GM23338 (cell line): ENCODE measurements at places on chromosomes 13 and 19.
A peak's percentile ranks its signal among the peaks of the same experiment; 100 is the strongest.

DNA sequence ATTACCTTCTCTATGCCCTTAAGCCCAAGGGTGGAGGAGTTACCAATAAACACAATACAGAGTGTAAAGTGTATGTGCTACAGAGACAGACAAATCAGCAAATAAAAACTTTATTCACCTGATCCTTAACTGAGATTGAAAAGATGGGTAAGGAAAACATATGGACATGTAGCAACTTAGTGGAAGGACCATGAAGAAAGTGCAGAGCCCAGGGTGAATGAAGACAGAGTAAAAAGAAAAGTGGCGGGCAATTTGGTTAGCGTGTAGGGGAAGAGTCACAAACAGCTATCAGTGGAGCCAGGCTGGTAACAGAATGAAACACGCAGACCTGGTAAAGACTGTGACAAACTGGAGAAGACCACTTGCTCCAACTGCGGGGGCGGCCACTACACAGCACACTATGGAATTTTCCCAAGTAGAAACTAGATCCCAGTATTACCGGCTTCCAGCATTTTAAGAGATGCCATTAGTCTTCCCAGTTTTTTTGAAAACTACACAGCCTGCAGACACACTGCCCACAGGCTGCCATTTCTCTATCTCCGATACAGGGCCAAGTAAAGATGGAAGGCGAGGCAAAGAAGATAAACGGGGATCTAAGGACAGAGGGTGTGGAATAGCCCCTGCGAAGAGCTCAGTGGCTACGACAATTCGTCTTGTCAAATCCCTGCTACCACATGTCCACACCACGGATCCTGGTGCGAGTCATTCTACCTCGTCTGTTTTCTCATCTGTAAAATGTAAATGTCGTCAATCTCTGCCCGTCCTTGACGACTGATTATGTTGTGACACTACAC, 1.2 kb downstream of the UQCRFS1 start:
- DNase-seq = peak; percentile 20

- no peak for DNase-seq
Observed at GRCh38 chr19:33458807-33459206, 62.8 kb downstream of the PEPD start.

GRCh38 chr13:50375792-50376191, 360.5 kb downstream of the KCNRG start:
- DNase-seq = no peak

- no peak for DNase-seq
Observed at GRCh38 chr13:76300688-76301087, 585.5 kb downstream of the KCTD12 start.

- DNase-seq = peak; percentile 78
Observed at GRCh38 chr19:40139533-40140287, 49.0 kb upstream of the ZNF780A start.

DNA sequence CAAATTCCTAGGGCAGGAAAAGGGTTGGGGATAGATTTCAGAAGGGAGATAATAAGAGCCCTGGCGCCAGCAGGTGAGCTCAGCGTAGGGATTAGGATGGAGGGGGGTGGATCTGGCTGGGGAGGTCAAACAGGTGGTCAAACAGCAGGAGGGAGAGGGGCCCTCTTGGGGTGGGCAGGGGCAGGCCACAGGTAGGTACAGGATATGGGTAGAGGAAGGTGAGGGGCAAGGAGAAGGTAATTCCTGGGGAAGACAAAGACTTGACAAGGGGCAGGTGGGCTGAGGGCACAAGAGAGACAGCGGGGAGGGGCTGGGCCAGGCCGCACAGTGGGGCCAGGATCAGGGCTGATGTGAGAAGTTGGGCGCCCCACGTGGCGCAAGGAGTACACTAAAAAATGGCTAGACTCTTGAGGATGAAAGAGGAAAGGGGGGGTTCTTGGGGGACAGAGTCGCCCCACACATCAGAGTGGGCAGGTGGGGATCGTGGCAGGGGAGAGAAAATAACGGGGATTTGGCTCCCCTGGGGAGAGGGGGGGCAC, 713 bp downstream of the KRI1 start:
- DNase-seq = peak; percentile 75

DNA sequence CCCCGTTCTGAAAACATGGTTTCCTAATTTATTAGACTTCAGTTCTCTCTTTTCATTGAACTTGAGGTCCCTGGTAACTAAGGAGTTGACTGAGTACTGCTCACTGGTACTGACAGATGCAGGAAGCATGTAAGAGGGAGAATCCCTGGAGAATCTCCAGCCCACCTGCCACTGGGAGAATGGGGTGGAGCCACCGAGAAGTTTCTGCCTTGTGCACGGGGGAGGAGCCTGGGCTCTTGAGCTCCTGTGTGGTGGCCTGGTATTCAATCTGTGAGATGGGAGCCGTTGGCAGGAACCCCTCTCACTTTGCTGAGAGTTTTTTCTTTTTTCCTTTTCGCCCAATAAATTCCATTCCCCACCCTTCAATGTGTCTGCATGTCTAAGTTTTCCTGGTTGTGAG, 13.2 kb upstream of the AKAP11 start:
- peak; percentile 68 for DNase-seq

- DNase-seq = no peak
Observed at GRCh38 chr13:65670014-65670625, 1560.0 kb downstream of the PCDH9 start.

DNA sequence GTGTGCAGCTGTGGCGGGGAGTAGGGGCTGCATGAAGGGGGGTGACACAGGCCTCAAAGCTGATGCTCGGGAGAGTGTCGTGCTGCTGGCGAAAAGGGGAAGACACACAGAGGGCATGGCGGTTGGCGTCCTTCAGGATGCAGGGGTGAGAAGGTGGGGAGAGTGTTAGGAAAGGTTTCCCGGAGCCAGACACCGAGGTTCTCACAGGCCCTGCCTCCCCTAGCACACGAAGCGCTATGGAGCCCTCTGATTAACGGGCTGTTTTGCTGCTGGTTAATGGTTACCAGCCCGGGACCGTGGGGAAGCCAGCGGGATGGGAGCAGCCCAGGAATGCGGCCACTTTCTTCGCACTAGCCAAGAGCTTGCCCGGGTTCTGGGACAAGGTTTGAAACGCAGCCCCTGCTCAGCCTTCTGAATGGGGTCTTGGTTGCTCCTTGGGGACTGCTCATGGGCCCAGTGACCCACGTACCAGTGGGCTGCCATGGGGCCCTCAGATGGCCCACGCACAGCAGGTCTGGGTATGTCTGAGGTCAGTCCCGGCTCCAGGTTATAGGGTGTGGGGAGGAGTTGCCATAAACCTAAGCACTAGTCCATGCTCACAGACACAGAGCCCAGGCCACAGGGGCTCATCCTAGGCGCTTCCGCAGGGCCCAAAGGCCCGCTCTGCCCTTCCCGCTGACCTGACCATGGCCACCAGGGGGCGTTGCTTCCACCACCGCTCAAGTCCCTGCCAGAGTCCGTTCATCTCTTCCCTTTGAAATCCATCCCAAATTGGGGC, 31.3 kb upstream of the ISYNA1 start:
- peak; percentile 89 for DNase-seq

DNA sequence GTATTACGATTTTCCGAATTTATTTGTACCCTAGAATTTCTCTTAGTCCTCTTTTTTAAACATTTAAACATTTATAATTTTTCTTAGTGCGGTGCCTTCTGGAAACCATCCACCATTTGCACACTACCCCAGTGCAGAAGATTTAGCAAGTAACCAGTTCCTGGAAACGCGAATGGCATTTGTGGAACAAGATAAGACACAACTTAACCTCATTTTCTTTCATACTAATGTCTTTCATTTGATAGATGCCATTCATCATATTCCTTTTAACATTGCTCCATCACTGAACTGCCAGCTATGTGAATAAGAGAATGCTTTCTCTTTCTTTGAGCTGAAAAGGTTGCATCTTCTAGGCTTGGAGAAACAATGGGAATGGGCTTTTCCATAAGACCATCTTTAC, 6.8 kb downstream of the FRY start:
- no peak for DNase-seq

GRCh38 chr19:55018216-55018615, 19.8 kb downstream of the GP6 start:
- DNase-seq = no peak

GRCh38 chr13:45950386-45951000, 98.9 kb upstream of the SIAH3 start:
- no peak for DNase-seq

GRCh38 chr13:99307247-99307646, at the start of gene GPR183:
GPR183 (minus strand) TSS chr13:99307399; CDS start chr13:99296145, 11,254 bp downstream.
- DNase-seq = no peak

DNA sequence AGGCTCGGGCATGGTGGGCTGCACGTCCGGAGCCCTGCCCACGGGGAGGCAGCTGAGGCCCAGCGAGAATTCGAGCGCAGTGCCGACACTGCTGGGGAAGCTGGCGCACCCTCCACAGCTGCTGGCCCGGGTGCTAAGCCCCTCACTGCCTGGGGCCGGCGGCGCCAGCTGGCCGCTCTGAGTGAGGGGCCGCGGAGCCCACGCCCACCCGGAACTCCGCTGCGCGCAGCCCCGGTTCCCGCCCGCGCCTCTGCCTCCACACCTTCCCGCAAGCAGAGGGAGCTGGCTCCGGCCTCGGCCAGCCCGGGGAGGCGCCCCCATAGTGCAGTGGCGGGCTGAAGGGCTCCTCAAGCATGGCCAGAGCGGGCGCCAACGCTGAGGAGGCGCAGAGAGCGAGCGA, 2080.4 kb downstream of the PCDH9 start:
- peak; percentile 2 for DNase-seq

DNA sequence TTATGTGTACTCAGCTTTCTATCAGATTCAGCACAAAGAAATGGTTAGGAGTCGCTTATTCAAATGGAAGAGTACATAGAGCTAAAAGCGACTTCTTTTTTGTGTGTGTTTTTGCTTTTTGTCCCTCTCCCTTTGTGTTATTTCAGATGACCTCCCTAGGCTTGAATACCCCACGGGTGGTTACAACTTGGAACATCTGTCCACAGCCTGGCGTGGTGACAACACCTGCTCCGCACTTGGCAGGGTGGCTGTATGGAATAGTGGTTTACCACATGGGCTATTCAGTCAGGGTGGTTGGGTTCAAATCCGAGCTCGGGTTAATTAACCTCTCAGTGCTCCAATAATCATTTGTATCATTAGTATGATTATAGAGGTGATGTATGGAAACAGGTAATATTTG, 151.6 kb upstream of the FREM2 start:
- DNase-seq = no peak

- no peak for DNase-seq
Observed at GRCh38 chr19:15926484-15926883, 7.8 kb downstream of the CYP4F11 start.

- no peak for DNase-seq
Observed at GRCh38 chr19:32373585-32374295, 28.3 kb downstream of the ZNF507 start.

DNA sequence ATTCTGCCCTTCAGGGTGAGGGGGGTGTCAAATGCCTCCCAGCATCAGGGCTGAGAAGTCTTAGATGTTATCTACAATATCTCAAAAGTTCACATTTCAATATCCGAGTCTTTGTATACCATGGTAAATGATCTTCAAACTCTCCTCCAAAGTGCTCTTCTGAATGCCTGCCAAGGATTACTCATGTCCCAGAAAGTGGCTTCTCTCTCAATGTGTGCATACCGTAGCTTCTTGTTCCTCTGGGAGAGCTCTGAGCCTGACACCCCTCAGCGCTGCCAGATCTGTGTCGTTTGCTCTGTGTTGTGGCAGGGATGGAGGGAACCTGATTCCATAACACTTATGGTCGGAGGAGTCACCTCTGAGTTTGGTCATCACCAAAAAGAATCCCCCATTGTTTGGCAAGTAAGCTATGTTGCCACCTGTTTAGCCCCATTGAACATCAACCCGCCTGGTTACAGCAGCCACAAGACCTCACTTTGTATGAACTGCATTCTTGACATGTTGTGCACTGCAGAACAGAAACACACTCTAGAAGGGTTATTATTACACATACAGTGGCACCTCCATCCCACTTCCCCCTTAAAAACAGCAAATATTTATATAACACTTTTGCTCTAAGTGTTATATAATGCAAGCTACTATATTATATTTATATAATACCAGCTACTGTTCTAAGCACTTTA, 163.1 kb upstream of the MIR17HG start:
- no peak for DNase-seq

DNA sequence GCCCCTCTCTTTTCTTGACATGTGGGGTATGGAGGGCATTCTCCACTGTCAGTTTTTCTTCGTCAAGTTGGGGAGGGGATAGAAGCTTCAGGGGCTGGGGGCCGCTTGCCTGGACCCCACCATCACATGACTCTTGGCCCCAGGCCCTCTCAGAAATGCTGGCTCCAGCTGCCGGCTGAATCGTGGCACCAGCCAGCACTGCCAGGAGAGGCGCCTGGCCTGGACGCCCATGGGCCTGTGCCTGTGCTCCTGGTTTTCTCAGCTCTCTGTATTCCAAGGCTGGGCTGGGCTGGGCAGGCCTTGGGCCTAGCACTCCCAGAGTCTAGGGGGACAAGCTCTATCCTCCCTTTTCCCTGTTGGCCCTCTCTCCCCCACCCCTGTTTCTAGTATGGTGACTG, 38.6 kb downstream of the LYL1 start:
- no peak for DNase-seq

GRCh38 chr13:40764587-40765403, 6.2 kb downstream of the MRPS31 start:
- DNase-seq = no peak

- DNase-seq = no peak
Observed at GRCh38 chr19:12481781-12482508, 2.7 kb downstream of the ZNF709 start.

- no peak for DNase-seq
Observed at GRCh38 chr13:21427741-21428140, 31.4 kb downstream of the ZDHHC20 start.

GRCh38 chr19:14542711-14543328, 13.4 kb downstream of the TECR start:
- DNase-seq = no peak

- DNase-seq = peak; percentile 86
Observed at GRCh38 chr19:42433503-42434260, 6.5 kb upstream of the LIPE start.

- DNase-seq = no peak
Observed at GRCh38 chr19:17331045-17331558, 3.6 kb downstream of the ANO8 start.

DNA sequence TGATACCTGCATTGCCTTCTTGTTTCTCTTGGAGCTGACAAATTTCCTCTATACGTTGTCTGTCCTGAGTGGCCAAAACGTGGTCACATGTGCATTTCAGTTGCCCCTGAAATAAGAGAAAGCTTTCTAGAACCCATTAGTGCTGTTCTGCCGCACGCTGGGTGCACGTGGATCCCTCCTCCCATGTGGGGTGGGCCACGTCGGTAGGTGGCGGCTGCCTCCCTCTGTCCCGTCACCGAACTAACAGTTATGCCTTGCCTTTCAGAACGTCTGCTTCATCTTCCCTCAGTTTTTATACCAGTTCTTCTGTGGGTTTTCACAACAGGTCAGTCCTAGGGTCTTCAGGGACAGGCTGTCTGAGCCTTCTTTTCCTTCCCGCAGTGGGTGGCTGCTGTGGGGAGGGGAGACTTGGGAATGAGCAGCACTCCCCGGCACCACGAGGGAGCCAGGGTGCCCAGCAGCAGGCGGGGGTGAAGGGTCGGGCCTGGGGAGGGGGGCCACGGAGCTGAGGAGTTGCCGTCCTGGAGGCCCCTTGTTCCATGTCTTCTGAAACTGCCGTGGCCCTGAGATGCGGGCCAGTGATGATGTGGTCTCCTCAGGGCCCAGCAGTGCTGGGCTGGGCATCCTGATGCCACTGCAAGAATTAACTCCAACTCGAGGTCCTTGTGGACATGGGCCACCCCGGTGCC, 109.7 kb upstream of the MCF2L start:
- no peak for DNase-seq
